ENCODE measurements at places on chromosomes 6 and 20.

- no peak for DNase-seq
Observed at GRCh38 chr6:37332894-37333293, 20.9 kb upstream of the RNF8 start.

DNA sequence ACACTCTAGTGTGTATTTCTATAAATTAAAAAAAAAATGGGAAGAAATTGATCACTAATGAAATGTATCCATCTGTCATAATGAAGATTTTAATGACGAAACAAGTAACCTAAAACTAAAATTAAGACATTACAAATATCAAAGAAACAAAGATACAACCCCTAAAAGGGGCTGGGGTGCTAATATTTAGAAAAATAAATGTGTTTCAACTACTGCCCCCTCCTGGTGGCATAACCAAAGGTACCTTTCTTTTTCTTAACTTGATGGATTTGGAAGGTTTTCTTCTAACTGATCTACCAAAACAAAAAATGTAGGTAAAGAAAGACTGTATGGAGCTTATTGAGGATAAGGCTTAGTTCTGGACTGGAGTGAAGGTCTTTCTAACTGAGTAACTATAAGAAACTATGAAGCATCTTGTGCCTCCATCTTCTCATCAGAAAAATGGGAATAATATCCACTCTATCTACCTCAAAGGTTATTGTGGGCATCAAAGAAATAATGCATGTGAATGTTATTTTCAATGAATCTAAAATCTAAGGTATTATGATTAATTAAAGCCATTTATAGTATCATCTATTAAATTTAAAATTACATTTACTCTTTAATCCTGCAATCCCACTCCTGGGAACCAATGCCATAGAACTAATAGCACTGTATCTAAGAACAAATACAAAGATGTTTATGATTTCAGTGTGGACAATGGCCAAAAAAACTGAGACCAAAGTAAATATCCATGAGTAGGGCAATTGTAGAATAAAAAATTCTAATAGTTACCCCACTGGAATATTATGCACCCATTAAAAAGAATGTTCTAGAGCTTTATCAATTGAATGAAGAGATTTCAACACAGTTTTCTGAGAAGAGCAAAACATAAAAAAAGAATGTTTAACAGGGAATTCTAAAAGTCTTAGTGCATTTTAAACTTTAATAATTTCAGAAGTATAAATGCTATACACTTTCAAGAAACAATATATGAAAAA, 117.2 kb downstream of the BACH2 start:
- DNase-seq: no peak

GRCh38 chr6:36728289-36729160, 30.9 kb downstream of the RAB44 start:
- DNase-seq: no peak

DNA sequence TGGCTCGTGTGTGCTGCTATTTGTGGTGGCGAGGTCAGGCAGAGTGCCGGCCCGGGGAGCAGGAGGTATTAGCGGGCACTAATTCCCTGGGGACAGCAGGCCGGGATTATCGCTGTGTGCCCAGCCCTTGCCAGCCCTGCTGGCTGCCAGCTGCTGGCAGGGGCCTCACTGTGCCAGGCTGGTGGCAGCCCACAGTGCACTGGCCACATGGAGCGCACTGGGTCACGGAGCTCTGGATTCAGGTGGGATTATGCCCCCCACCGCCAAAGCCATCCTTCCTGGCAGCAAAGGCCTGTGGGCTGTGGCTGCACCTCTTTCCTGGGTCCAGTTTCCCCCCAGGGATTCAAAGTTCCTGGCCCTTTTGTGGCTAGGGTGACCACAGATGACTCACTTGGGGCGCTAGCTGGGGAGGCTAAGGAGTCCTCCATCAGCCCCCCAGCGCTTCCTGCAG, 59.7 kb downstream of the YTHDF1 start:
- DNase-seq: no peak

DNA sequence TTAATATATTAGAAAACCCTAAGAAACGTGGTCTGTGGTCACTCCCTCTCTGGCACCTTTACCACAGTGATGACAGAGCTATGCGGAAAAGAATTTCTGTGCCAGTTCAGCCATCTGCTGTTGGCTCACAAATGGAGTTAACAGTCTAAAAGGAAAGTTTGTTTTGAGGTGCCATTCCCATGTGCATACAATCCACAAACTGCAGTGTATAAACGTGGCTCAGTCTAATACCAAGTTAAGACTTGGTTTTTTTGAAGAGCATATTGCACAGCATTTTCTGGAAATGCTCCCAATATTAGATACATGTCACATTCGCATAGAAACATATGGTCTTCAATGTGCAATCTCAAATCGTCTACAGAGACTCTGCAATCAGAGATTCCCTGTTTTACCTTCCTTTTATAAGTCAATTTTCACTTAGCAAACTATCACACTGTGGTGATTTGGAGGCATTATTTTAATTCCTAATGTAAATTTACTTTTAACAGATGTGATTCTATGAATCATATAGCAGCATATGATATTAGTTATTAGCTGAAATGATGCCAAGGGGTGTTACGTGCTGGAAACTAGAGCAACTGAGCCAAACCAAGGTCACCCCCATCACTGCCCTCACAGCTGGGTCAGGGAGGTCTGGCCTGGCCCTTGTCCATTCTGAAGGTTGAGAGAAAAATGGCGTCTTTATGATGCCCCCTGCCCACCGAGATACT, 383.5 kb downstream of the PRKN start:
- DNase-seq: no peak

- no peak for DNase-seq
Observed at GRCh38 chr6:25899123-25899522, 25.1 kb upstream of the SLC17A3 start.

- DNase-seq: no peak
Observed at GRCh38 chr6:127854009-127854408, 46.8 kb downstream of the THEMIS start.

Measured in T-helper 2 cell (primary cell).